Progenitor cell of endocrine pancreas (in vitro differentiated cells): ENCODE measurements at places on chromosomes 3 and 15.

- no peak for DNase-seq
These were observed 26.2 kb downstream of the TRAK1 start for GRCh38 chr3:42117175-42118008.

DNA sequence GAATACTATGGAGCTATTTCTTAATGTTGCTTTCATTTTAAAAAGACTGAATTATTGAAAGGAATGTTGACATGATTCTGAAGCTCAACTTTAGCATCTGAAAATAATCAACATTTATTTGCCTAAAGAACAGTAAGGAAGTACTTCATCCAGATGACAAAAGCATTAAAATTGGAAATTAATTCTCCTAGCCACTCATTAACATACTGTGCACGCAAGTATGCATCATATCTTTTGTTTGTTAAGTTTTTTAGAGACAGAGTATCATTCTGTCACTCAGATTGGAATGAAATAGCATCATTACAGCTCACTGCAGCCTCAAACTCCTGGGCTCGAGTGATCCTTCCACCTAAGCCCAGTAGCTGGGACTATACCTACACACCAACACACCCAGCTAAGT is 632.1 kb upstream of the ALCAM start:
- no peak for DNase-seq

GRCh38 chr3:111769110-111769991 is 89.7 kb upstream of the PHLDB2 start:
- no peak for DNase-seq

GRCh38 chr15:34292621-34293020 is 45.0 kb downstream of the SLC12A6 start:
- DNase-seq = no peak

GRCh38 chr15:45126535-45127158 is 3.0 kb downstream of the DUOXA1 start:
- DNase-seq = no peak

GRCh38 chr3:42799376-42799775 is 4.9 kb downstream of the HIGD1A start:
- DNase-seq = no peak

DNA sequence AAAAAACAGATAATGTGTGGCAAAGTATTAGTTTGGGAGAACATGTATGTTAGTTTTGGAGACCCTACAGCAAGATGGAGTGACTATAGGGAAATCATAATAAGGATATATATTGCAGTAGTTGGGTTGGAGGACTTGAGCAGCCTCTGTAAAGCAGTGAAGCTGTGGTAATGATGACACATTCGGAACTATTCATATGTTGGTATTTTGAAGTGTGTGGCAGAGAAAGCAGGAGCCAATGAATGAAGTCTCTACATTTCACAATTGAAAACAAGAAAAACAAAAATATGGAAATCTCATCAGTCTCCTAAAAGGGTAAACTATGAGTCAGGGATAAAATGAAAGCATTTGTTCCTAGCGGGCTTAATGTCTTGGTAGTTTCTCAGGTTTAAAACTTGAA is 645.9 kb downstream of the OTOL1 start:
- no peak for DNase-seq

DNA sequence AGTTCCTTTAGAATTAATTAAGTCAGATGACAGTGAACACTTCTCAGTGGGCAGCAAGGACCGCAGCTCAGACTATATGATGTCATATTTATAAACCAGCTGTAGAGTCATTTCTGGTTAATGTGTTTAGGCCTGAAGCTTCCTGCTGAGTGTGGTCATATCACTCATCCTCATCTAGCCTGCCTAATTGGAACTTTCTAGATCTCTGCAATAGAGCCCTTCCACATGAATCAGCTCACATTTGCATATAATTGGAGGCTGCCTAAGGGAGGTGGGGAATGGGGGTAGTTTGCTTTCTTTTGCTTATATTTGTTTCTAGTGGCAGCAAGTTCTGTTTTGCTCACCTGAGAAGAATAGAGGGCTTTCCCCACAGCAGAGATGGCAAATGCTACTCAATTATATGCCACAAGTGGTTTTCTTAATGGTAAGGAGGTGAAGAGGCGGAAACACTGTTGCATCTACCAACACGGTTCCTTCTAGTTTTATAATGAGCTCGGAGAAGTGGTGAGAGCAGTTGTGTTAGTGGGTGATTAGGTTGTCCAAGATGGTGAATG is 148.1 kb downstream of the KLHL25 start:
- no peak for DNase-seq

DNA sequence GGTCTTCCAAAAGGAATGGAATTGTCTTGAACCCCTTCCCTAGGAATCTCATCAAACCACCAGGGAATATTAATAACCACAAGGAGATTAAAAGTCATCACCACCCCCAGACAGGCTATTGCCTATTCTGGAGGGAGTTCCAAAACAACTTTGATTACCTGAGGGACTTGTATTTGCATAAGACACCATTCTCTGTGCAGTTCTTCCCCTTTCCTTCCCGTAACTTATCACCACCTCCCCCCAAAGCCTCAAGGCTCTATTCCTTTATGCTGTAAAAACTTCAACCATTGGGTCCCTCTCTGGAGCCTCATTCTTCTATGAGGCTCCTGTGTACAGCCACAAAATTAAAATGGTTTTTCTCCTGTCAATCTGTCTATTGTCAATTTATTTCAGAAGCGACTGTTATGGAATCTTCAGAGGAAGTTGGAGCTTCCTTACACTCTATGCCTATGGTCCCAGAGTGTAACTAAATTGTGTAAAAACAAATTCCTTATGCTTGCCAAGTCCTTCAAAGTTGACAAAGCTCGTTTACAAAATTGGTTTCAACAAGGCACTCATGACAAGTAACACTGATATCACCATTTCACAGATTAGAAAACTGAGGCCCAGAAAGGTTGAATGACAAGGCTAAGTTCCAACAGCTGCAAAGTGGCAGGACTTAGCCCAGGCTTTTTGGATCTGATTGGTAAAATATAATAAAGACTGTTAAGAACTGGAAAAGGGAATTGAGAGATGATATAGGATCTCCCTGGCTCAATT is 68.3 kb upstream of the HERC1 start:
- no peak for DNase-seq

DNA sequence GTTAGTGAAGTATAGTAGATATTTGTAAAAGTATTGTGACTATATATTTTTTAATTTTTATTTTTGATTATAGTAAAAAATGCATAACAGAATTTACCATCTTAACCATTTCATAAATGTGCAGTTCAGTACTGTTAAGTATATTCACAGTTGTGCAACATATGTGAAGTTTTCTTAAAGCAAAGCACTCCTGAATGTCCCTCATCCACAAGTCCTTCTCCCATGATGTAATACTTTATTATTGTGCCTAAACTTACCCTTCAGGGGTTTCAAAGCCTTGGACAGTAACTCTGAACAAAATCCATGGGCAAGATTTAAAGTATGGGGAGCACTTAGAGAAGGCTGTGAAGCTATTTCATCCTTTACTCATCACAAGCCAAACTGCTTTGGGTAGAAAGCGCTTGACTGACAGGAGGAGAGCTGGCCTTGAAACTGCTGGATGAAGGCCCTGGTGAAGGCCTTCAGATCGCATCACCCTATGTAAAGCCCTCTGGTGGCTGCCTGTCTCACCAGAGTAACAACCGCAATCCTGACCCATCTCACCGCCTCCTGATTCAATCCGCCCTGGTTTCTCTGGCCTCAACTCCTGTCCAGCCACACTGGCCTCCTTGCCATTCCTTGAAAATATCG is 28.0 kb downstream of the LSM3 start:
- DNase-seq = no peak

- DNase-seq = no peak
These were observed 141.9 kb downstream of the TPRA1 start for GRCh38 chr3:127448671-127449070.

DNA sequence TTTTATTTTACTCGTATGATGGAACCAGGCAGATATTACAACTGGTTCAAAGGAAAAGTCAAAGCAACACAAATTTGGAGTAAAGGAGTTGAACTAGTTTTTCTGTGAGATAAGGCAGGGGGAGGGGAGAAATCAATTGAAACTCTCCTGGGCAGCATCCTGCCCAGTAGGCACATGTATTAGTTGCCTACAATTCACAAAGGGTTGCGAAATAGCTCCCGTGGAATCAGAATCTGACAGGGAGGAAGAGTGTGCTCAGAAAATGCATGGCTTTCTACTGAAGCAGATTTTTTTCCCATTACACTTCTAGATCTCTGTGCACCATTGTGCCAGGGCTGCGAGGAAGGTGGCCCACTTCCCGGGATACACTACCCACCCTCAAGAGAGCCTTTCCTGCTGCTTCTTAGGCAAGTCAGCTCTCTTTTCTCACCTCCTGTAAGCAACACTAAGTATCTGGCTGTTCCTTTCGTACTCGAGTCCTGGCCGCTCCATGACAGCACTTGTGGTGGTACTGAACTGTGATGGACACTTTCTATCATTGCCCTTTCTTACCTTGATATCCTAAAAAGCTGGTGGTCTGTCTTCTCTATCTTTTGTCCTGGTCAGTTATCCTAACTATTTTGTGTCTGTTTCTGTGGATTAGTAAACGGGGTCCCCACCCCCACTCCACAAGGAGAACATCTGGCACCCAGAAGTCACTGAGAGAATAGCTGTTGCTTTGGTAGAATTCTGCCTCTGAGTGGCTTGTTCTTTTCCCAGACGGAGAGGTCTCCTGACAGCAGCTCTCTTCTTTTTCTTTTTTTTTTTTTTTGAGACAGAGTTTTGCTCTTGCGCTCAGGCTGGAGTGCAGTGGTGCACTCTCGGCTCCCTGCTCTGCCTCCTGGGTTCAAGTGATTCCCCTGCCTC is 74.8 kb downstream of the RPL39L start:
- no peak for DNase-seq

- no peak for DNase-seq
These were observed 157.6 kb upstream of the PPP2R3A start for GRCh38 chr3:135807879-135808278.

GRCh38 chr3:56782215-56782614 is 19.5 kb downstream of the ARHGEF3 start:
- no peak for DNase-seq

- DNase-seq = no peak
These were observed 54.3 kb downstream of the AAGAB start for GRCh38 chr15:67199881-67200763.

DNA sequence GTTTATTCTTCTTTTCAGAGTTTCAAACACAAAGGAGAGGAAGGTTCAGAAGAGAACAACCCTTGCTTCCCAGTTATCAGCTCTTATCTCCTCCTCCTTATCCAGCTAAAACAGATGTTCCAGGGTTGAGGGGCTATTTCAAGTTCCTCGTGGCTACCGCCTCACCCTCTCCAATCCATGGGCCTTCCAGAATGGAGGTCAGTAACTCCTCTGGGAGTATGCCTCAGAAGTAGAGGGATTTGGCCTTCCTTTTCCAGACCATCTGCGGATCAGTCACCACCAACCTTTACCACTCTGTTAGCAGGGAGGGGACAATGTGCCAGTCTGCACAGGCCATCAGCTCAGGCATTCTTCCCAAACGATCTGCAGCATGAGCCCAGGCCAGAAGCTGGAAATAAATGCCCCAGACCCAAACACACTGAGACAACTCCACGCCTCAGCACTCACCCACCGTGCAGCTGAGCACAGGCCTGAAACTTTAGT is 14.8 kb downstream of the HTR3C start:
- no peak for DNase-seq

- no peak for DNase-seq
These were observed 68.0 kb upstream of the XCR1 start for GRCh38 chr3:46095307-46095706.

- DNase-seq = no peak
These were observed 19.7 kb upstream of the SLC22A13 start for GRCh38 chr3:38245930-38246329.

GRCh38 chr3:34159613-34160420 is 361.4 kb downstream of the PDCD6IP start:
- DNase-seq = no peak

DNA sequence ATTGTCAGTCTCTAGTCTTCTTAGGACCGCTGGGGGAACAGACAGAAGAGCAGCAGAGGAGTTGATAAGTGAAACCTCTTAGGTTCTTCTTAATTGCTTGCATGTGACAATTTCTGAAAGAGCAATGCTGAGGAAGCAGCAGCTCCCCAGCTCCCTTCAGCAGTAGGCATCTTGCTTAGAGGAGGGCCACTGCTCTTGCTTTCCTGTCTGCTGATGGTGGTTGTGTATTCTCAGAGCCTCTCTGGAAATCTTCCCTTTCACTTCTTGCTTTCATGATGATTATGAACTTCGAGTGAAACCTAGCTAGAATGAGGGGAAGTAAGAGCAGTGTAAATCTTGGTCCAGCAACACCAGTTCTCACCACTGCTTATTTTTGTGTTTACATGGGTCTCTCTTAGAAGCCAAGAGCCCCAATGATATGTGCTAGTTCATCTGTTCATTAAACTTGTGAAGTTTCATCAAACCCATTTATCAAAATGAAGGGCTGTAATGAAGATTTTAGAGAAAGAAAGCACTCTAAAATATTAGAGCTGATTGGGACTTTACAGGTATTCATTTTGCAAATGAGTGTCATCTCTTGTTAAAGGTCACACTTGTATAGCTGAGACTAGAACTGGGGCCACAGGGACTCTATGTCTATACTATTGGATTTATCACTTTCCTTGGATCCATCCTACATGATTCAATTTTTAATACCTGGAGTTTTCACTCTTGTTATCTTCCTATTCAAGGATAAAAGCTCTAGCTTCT is 246.7 kb downstream of the LPP start:
- DNase-seq = no peak

DNA sequence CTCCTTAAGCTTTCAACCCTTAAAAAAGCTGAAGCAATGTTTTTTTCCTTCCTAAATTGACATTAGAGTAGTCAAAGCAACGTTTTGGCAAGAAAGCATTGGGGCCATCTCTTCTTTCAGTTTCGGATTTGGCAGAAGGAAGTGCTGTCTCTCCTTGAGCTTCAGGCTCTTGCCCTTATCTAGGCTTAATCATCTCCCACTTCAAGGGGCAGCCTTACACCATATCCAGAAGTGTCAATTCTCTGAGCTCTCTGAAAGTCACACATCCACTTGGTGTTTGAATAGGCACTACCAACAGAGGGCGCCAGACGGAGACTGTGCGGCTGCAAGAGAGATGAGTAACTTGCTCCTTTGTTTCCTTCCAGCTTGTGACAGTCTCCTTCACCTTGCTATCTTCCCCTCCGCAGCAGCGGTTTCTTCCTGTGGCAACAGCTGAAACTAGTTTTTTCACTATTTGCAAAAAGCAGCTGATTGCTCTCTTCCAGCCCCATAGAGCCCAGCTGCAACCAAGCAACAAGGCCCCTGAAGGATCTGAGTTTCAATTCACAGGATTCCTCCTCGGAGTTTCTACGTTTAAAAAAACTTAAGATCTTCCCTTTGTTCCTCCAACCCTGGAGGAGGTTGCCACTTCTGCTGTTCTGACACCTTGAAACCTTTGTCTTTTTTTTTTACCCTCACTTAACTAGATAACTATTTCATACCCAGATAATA is 147.0 kb upstream of the SLCO3A1 start:
- peak; percentile 45 for DNase-seq

GRCh38 chr3:8579096-8579495 is 65.5 kb downstream of the SSUH2 start:
- no peak for DNase-seq

GRCh38 chr15:63977119-63977518 is 69.2 kb downstream of the DAPK2 start:
- DNase-seq = no peak

DNA sequence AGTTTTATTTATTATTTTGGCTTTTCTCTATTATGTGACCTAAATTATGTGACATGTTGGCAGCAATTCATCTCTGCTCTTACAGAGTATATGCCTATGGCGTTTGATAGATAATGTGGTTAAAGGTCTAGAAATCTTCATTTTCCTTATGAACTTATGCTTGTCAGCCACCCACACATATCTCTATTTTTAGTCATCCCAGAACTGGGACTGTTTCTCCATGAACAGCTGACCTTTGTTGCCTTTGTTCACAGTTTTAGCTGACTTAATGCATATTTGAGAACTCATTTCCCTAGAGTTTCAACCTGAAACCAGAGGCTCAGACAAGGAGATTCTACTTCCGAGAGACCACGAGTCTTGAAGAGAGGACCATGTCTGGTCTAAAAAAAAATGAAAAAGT is 176.5 kb downstream of the RAP2B start:
- DNase-seq = no peak
